ENCODE measurements at places on chromosomes 1 and 21.

GRCh38 chr1:16178596-16179497 is 23.0 kb upstream of the EPHA2 start:
- DNase-seq: no peak

GRCh38 chr1:226571893-226572292 is 23.3 kb downstream of the STUM start:
- no peak for DNase-seq

DNA sequence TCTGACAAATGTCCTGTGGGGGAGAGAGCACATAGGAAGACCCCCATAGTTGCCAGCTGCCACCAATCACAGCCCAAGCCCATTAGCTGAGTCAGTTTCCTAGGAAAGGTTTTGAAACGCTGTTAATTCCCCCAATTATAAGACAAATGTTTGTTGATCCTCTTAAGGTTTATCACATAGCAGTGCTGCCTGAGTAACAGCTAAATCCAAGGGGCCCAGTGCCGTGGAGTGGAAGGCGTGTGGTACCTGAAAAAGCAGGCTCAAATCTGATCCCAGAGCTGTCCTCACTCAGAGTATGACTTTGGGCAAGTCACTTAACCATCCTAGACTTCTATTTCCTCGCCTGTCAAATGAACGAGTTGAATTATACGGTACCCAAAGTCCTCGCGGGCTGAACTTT is 69.5 kb downstream of the GRIK3 start:
- no peak for DNase-seq

GRCh38 chr1:184827600-184828368 is 73.1 kb upstream of the EDEM3 start:
- DNase-seq: no peak

Data from stimulated activated CD4-positive, alpha-beta T cell treated with anti-CD3 and anti-CD28 coated beads, Interleukin-4, amount 100 ng/mL, for 48 hours (primary cell).